Endothelial cell (in vitro differentiated cells): ENCODE measurements at places on chromosomes 6 and 20.
A peak's percentile ranks its signal among the peaks of the same experiment; 100 is the strongest.

DNA sequence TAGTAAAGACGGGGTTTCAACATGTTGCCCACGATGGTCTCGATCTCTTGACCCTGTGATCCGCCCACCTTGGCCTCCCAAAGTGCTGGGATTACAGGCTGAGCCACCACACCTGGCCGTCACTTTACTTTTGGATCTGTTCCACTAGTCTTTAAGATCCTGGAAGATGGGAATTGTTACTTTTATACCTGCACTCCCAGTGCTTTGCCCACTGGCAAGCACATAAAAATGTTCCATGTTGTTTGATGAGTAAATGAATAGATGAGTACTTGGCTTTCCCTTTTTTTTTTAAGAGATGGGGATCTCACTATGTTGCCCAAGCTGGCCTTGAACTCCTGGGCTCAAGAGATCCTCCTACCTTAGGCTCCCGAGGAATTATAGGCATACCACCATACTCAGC is 84.8 kb upstream of the SASH1 start:
- no peak overlapping the region for H3K4me3 ChIP-seq
- H3K27ac ChIP-seq = no peak overlapping the region
- no peaks in the 10 kb centered on the region for H3K36me3 ChIP-seq
- no peak for DNase-seq
- H3K27me3 ChIP-seq = no peaks in the 10 kb centered on the region
- peaks cover 17% of the 10 kb centered on the region for H3K4me1 ChIP-seq

DNA sequence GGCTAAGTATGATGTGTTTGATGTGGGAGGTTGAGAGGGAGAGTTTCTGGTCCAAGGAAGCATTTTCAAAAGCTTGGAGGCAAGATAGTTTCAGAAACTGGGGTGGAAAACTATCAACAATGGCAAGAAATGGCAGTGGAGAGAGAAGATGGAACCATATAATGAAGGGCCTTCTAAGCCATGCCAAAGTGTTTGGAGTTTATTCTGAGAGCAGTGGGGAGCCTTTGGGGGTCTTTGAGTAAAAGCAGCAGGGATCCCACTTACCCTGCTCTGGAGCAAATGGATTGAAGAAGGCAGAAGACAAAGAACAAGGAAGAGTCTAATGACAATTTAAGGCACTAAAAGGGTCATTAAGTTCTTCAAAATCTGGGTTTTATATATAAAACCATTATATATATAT is 538.9 kb downstream of the UTRN start:
- H3K4me3 ChIP-seq = no peak overlapping the region
- DNase-seq = no peak
- no peak overlapping the region for H3K27ac ChIP-seq
- H3K27me3 ChIP-seq = no peaks in the 10 kb centered on the region
- no peaks in the 10 kb centered on the region for H3K4me1 ChIP-seq

GRCh38 chr20:3980260-3981131 is 34.9 kb downstream of the RNF24 start:
- DNase-seq = no peak
- H3K27ac ChIP-seq = no peak overlapping the region
- H3K4me3 ChIP-seq = no peak overlapping the region
- H3K27me3 ChIP-seq = peaks cover 1% of the 10 kb centered on the region
- H3K36me3 ChIP-seq = no peaks in the 10 kb centered on the region

DNA sequence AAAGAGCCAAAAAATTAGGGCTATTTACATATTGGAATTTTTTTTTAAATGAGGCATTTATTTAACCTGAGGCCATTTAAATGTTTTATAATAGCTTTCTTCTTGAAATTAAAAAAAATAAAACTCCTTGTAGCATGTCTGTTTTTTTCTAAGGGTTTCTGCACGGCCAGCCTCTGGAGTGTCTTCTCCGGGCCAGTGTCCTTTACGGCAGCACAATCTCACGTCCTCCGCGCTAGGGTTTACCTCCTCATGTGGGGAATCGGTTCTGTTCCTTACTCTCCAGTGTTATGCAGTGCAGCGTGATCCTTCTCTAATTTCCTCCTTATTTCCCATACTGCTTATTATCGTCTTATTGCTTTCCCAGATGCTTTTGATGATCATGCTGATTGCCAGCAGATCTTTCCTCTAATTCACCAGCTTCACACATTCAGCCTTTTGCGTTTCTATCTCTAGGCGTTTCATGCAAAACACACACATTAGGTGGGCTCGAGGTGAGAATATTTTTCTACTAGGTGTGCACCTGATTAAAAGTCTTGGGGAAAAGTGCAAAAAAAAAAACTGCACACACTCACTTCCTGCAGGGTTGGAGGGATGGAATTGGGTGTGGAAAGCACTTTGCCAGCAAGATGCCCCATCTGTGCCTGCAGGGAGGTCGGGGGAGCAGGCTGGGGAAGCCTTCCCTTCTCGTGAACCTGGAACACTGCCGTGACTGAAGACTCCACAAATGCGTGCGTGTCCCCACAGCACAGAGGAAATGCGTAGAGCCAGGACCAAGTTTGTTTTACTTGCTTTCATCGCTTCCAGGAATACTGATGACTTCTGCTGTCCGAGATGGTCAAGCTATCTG is 56.1 kb downstream of the PSMG4 start:
- H3K4me1 ChIP-seq = peaks cover 7% of the 10 kb centered on the region
- peaks cover 30% of the 10 kb centered on the region for H3K36me3 ChIP-seq
- H3K4me3 ChIP-seq = no peak overlapping the region
- H3K27me3 ChIP-seq = peaks cover 7% of the 10 kb centered on the region
- DNase-seq = no peak
- H3K27ac ChIP-seq = no peak overlapping the region

DNA sequence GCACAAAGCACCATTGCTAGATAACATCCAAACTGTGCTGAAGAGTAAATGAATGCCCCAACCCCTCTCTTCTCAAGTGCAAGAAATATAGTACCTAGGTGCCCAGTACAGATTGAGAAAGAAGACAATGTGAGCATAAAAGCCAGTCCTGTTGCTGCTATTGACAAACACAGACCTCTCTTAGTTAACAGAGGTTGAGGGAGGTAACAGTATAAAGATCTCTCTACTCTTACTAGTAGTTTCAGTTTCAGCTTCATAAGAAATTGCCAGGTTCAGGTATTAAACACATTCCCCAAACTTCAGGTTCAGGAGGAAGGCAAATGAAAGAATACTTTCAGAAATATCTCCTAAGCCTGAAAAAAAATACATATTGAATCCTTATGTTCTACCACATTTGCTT is 31.4 kb downstream of the TBC1D32 start:
- H3K4me3 ChIP-seq = no peak overlapping the region
- H3K27ac ChIP-seq = no peak overlapping the region
- H3K4me1 ChIP-seq = no peaks in the 10 kb centered on the region
- peaks cover 3% of the 10 kb centered on the region for H3K36me3 ChIP-seq

GRCh38 chr6:12354499-12354898 is 64.3 kb downstream of the EDN1 start:
- DNase-seq = no peak
- H3K4me1 ChIP-seq = no peaks in the 10 kb centered on the region
- H3K36me3 ChIP-seq = peaks cover 8% of the 10 kb centered on the region
- no peak overlapping the region for H3K27ac ChIP-seq
- H3K27me3 ChIP-seq = peaks cover 2% of the 10 kb centered on the region

- H3K27me3 ChIP-seq = peaks cover 6% of the 10 kb centered on the region
- peaks cover 30% of the 10 kb centered on the region for H3K4me1 ChIP-seq
- DNase-seq = no peak
Measured at GRCh38 chr20:621125-621756, 11.1 kb upstream of the TCF15 start.

- DNase-seq = peak; percentile 78
- peak overlapping the region; percentile 61 for H3K4me3 ChIP-seq
- H3K27me3 ChIP-seq = peaks cover 10% of the 10 kb centered on the region
- peaks cover 10% of the 10 kb centered on the region for H3K36me3 ChIP-seq
- peaks cover 25% of the 10 kb centered on the region for H3K4me1 ChIP-seq
- peak overlapping the region; percentile 90 for H3K27ac ChIP-seq
Measured at GRCh38 chr20:17568972-17569521, 828 bp upstream of the DSTN start.

DNA sequence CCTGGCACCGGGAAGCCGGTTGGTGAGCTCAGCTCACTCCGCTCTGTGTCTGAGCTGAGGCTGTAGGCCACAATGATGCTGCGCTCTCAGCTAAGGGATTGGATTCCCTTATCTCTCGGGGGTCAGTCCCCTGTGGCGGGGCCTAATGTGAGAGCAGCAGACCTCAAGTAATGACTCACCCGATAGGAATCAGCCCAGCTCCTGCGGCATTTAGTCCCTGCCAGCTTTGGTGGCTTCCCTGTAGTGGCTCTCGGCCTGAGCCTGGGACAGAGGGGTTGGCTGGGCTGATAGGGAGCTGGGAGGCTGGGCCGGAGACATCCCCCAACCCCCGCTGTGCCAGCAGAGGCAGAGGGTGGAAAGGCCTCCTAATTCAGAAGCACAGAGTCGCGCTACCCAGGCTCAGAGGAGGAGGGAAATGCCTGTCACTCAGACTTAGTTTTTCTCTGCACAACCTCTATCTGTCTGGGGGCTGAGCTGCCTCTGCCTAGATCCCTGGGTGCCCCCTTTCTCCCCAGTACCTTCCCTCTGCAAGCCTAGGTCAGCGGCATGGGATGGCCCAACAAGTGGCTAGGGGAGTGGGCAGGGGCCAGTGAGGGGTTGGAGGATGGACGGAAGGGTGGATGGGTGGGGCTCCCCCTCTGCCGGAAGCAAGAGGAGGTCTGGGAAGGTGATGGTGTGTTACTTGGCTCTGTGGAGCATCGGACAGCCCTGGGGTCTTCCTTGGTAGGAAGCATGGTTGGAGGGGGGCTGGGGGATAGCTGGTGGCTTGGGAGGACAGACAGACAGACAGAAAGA is 92.2 kb downstream of the CDH22 start:
- no peaks in the 10 kb centered on the region for H3K36me3 ChIP-seq
- peaks cover 2% of the 10 kb centered on the region for H3K27me3 ChIP-seq
- H3K4me1 ChIP-seq = peaks cover 8% of the 10 kb centered on the region
- DNase-seq = no peak
- no peak overlapping the region for H3K27ac ChIP-seq
- H3K4me3 ChIP-seq = no peak overlapping the region

DNA sequence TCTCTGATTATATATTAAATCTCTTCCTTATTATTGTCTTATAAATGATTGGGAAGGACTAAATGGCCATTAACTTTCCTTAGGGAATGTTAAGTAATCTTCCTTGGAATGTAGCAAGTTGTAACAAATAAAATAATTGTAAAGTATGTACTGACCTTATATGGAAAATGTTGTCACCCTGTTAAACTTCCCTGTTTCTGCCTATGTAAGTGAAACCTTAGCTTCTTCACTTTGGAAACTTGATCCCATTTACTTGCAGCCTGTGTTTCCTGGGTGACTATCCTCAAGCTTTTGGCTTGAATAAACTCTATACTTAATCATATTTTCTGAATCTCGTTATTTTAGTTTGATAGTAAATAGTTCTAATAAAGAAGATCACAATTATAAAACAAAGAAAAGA is 519.5 kb upstream of the PTCHD4 start:
- H3K4me3 ChIP-seq = no peak overlapping the region
- H3K27me3 ChIP-seq = no peaks in the 10 kb centered on the region
- no peak overlapping the region for H3K27ac ChIP-seq
- H3K4me1 ChIP-seq = no peaks in the 10 kb centered on the region

DNA sequence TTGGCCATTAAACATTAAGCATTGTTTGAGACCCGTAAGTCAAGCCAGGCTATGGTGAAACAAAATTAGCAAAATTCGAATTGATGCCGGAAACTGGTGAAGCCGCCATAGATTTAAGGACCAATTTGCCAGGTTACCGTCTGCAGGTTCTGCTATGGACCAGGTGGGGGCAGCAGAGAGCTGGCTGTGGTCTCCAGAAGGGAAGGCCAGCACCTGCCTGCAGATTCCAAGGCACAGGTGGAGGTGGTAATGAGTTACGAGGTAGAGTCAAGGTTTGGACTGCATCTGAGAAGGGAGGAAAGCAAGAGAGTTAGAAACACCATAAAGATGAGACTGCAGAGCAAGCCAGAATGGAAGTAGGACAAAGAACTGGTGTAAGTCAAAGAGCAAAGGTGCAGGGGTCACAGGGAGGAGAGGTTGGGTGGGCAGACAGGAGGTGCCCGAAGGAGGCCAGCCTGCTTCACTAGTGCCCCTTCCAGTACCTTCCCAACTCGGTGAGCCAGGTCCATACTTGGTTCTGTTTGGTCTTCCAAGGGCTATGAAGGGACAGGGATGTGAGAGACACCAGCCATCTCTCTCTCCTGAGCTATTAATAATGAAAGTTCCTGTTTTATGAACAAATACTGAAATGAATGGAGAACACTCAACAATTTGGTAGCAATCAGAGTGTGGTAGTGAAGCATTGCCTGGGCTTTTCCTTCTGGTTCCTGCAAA is 131.6 kb upstream of the ESR1 start:
- no peak overlapping the region for H3K4me3 ChIP-seq
- peak; percentile 50 for DNase-seq

DNA sequence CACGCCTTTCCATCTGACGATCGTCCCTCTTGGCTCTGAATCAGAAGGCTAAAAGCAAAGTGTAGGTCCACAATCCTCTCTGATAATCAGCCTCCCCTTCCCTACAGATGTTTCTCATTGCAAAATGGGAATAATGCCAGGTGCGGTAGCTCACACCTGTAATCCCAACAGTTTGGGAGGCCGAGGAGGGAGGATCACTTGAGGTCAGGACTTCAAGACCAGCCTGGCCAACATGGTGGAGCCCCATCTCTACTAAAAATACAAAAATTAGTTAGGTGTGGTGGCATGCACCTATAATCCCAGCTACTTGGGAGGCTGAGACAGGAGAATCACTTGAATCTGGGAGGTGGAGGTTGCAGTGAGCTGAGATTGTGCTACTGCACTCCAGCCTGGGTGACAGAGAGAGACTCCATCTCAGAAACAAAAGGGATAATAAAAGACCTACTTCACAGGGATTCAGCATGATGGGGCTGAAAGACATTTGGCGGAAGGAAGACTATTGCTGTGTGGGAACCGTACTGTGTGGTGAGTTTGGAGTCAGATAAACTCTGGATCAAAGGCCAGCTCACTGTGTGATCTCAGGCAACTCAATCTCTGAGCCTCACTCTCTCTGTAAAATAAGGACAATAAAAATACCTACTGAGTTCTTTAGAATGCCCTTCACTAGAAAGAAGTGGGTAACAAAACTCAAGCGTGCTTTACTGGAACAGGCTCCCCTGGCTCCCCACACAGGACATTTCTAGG is 15.9 kb upstream of the SLC9A8 start:
- H3K27ac ChIP-seq = no peak overlapping the region
- no peak for DNase-seq
- peaks cover 10% of the 10 kb centered on the region for H3K4me1 ChIP-seq
- H3K27me3 ChIP-seq = peaks cover 3% of the 10 kb centered on the region

DNA sequence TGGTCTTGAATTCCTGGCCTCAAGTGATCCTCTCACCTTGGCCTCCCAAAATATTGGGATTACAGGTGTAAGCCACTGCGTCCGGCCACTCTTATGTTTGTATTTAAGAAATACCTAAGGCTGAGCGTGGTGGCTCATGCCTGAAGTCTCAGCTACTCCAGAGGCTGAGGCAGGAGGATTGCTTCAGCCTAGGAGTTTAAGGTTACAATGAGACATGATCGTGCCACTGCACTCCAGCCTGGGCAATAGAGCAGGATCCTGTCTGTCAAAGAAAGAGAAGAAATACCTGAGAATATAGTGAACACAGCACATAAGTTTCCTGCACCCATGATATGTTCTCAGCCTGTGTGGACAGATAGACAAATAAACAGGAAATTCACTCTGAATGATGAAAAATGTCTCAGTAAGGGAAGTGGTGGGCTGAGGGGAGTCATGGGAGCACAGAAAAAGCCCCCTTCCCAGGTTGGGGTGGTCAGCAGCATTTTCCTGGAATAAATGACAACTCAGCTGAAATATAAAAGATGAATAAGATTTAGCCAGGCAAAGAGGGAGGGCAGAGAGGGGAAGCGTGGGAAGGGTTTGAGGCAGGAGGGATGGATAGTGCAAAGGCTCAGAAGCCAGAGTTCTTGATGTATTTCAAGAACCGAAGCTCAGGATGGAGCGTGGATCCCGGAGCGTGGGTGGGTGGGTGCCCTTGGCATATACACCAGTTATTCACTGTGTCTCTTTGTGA is 13.8 kb upstream of the MMP9 start:
- DNase-seq = no peak
- no peak overlapping the region for H3K4me3 ChIP-seq
- H3K27ac ChIP-seq = no peak overlapping the region
